ENCODE measurements at places on chromosomes 1 and 21.

DNA sequence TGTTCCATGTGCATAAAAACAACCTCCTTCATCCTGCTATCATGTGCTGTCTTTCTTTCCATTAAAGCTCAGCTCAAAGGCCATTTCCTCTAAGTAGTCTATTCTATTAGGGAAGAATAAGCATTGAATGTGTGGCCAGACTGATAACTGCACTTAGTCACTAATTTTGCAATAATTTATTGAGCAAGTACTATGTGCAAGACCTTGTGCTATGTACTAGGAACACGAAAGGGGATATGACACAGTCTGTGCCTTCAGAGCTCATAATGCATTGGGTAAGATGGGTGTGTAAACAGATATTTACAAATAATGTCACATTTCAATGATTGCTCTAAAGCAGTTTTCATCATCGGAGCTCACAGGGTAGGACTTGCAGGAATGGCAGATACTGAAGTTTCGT is 54.2 kb downstream of the NMNAT2 start:
- DNase-seq: peak; percentile 33

GRCh38 chr1:64675718-64676345 is 69.0 kb upstream of the RAVER2 start:
- DNase-seq: no peak

GRCh38 chr1:154327466-154328317 is 2.4 kb downstream of the ATP8B2 start:
- DNase-seq: peak; percentile 59

DNA sequence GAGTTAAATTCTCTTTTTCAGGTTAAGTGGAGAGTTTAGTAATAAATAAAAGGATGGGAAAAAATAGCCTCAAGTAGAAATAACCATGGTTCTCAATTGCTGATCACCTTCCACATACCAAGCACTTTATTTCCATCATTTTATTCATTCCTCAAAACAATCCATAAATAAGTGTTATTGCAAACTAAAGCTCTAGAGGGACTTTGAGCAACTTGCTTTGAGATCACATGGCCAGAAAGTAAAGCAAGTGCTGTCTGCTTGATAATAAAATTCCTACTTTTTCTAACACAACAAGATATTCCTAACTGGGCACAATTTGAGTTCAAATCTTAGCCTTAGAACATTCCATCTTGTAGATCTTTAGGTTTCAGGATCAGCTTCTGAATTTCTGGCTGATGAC is 97.1 kb upstream of the C1orf87 start:
- DNase-seq: no peak

GRCh38 chr21:37082856-37083528 is 9.9 kb downstream of the TTC3 start:
- no peak for DNase-seq

DNA sequence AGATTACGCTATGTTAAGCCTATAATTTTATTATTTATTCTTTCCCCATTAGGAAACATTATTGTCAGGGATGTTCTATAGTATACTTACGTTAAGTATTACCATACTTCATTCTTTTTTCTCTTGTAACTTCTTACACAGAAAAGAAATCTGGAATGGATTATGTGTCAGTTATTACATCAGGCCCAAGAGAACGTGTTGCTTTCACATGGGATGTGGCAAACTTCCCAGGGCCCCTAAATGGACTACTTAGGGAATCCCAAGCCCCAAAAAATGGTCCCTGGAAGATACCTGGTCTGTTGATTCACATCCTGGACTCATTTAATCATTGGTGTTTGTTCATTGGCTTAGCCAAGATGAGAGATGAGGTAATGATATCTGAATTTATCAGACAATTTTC is 249.8 kb downstream of the NRIP1 start:
- DNase-seq: no peak

DNA sequence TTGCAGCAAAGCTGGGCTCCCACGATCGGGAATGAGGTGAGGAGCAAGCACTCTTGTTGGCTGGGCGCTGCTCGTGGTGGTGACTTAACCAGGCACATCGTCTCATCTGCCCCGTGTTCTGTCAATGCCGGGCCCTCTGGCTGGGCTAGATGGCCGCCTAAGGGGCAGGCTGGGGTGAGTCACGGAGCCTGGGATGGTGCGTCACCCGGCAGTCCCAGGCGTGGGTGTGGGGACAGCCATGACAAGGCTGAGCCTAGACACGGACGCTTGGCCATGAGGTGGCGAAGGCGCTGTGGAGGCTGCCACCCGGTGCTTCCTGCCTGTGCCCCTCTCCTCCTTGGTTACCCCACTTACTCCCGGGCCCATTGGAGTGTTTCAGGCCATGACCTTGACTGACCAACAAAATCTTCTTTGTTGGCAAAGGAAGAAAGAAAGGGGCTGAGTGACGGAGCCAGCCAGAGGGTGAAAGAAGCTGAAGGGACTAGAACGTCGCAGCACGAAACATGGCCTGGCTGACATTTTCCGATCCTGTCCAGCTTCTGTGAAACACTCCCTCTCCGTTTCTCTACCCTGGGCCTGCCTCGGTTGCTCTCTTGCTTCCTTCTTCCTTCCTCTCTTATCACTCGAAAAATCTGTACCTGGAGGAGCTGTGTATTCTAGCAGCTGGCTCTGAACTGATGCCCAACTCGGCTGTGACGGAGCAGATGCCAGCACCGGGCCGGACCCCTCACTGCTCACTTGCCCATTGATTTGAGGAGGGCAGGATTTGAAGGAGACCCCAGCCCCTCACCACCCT is 596 bp downstream of the CD247 start:
- DNase-seq: peak; percentile 84

- no peak for DNase-seq
Observed at GRCh38 chr21:43993420-43993934, 18.6 kb upstream of the TRAPPC10 start.

GRCh38 chr1:91123773-91124172 is 101.9 kb upstream of the ZNF644 start:
- no peak for DNase-seq

GRCh38 chr21:39721885-39722284 is 23.1 kb upstream of the IGSF5 start:
- no peak for DNase-seq

- no peak for DNase-seq
Observed at GRCh38 chr1:64754173-64754572, 9.3 kb downstream of the RAVER2 start.

GRCh38 chr1:106536741-106537140 is 519.7 kb upstream of the PRMT6 start:
- DNase-seq: no peak

- no peak for DNase-seq
Observed at GRCh38 chr1:54402896-54403295, 3.3 kb downstream of the SSBP3 start.

DNA sequence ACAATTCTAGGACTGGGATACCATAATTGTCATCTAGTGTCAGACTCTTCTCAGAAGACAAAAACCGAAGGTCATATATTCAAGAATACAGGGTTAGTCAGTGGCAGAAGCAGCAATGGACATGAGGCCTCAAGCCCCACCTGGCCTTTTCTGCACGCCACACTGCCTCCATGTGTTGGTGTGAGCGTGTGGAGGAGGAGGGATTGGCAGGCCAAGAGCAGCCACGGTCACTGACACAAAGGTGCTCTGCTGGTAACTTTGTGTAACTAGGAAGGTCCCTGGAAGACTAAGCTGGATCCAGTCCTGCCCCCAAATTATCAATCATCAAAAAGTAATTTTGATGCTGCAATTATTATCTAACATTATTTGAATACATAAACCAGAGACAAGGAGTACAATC is 34.9 kb downstream of the HSF2BP start:
- no peak for DNase-seq

- no peak for DNase-seq
Observed at GRCh38 chr1:246477634-246478033, 29.4 kb downstream of the SMYD3 start.

DNA sequence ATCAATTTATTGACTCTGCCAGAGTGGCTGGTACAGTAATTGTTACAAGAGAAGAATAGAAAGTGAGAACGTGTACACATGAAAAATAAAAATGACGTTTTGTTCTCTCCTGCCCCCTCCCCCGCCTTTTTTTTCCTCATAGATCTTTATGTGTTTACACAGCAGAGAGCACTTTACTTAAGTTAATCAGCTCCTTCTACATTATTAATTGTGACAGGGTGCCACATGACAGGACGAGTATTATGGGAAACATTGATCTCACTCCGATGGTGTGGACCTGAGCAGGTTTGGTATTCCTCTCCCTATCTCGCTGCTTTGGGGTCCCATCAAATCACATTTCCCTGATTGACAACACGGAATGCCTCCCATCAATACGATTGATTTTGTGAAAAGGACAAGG is 285.7 kb downstream of the TM2D1 start:
- DNase-seq: no peak

GRCh38 chr1:151846062-151846568 is 6.5 kb upstream of the C2CD4D start:
- no peak for DNase-seq

- peak; percentile 73 for DNase-seq
Observed at GRCh38 chr1:29235955-29236711, at the start of gene PTPRU. TSS of gene PTPRU (plus strand) at chr1:29236522. CDS start at chr1:29236645, 123 bp downstream.

DNA sequence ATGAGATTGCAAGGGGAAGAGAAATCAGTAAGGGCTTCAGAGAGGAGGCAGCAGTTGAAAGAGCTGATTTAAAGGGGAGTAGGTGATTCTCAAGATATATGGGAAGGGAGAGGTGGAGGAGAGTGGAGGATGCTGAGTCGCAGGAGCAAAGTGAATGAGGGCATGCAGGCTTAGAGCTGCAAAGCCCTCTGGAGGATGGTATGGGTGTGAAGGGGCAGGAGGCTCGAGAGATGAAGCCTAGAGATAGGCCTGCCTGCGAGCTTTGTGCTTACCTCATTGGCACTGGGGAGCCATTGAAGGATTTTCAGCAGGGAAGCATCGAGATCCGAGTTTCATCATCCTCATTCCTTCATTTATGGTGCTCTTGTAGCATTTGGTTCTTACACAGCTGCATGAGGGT is 15.8 kb upstream of the SH2D2A start:
- no peak for DNase-seq

DNA sequence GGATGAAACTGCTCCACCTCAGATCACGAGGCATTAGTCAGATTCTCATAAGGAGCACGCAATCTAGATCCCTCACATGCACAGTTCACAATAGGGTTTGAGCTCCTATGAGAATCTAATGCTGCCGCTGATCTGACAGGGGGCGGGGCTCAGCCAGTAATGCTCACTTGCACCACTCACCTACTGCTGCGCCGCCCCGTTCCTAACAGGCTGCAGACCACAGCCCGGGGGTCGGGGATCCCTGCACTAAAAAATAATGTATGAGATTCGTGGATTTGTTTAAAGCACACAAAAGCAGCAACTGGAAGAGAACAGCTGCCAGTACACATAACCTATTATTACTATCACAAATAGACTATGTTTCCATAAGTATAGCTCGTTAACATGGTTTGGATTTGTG is 72.9 kb downstream of the HLCS start:
- DNase-seq: no peak

DNA sequence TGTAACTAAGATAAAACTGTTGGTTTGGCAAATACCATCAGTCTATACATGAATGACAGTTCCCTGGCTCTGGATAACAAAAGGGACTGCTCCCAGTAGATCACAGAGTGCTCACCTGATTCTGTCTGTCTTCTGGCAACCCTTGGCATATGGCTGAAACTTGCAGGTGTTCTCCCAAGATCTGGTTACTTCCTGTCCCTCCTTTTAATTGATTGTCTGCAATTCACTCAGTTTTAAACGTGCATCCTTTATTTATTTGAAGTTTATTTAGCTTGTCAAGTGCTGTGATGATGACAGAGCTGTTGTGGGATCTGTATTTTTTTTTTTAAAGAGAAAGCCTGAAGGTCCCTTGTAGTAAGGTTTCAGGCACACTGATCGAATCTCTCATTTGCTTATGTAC is 3.4 kb downstream of the KCNA3 start:
- DNase-seq: peak; percentile 31

DNA sequence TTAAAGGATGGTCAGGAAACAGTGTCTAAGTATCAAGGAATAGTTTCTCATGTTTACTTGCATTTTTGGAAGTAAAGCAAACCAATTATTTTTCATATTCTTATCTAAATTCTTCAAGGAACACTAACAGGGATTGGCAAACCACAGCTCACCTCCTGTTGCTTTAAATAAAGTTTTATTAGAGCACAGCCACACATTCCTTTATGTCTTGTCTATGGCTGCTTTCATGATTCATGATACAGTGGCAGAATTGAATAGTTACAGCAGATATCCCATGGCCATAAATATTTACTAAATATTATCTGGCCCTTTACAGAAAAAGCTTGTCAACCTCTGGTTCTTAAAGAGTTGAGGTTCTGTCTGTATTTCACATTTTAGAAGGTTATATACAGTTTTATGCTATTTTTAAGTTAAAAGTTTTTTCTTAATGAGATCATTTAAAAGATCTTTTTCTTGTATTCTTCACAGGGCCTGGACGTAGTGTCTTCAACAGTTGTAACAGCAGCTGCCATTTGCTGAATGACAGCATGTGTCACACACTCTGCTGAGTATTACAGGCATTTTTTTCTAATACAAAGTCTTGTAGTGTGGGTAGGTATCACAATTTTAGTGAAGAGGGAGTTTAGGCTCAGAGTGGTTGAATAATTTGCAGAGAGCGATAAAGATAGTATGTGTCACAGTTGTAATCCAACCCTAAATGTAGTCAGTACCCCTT is 2.6 kb downstream of the ZNF691 start:
- no peak for DNase-seq

GRCh38 chr1:167625040-167625823 is 4.8 kb upstream of the RCSD1 start:
- DNase-seq: no peak

DNA sequence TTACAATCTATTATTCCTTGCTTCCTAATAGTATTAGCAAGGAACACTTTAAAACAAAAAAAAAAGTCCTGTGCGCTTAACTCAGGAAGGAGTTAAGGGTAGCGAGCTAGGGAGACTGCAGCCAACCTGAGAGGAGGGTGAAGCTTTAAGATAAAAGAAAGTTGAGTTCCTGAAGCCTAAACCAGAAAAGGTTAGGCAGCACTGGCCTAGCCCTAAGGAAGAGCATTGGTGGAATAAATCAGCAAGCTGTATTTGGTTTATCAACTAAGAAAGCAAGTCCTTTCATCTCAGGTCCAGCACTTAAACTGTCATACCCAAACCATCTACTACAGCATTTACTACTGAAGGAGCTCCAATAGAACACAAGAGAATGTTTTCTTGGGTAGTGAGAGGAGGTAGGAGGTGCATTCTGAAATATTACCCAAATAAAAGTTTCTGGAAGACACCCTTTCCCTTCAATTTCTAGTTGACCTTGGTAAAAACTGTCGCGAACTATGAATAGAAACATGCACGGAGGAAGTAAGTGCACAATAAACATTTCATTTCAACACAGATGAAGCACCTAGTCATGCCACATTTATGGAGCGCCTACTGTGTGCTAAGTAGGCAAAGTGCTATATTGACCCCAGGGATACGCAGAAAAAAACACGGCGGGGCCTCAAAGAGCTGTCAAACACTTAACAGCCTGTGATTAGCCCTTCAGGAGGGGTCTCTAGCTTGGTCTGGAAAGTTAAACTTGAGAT is 1.3 kb downstream of the GLRX2 start:
- no peak for DNase-seq

- DNase-seq: no peak
Observed at GRCh38 chr1:164557270-164557669, 1.7 kb upstream of the PBX1 start.

- DNase-seq: no peak
Observed at GRCh38 chr1:112342558-112342957, 53.5 kb upstream of the CTTNBP2NL start.

- DNase-seq: no peak
Observed at GRCh38 chr1:24775348-24775747, 30.1 kb downstream of the CLIC4 start.

- no peak for DNase-seq
Observed at GRCh38 chr1:8384577-8384976, 66.7 kb downstream of the SLC45A1 start.

GRCh38 chr1:92298573-92299476 is at the start of the genes GLMN and RPAP2:
TSS of gene GLMN (minus strand) at chr1:92298987. CDS start at chr1:92297999, 988 bp downstream.
TSS of gene RPAP2 (plus strand) at chr1:92299059. CDS start at chr1:92299074, 15 bp downstream.
- peak; percentile 76 for DNase-seq

- DNase-seq: no peak
Observed at GRCh38 chr1:226187019-226187322, 430 bp upstream of the ACBD3 start.
